ENCODE measurements at places on chromosomes 5 and 9. TPM values are rescaled to one million over a fixed set of nuclear protein-coding genes. Genes with fewer than 3 reads are reported as not detected.

The PDE6A gene
- total RNA-seq = not detected

The ARL14EPL gene
- total RNA-seq = not detected

The TRIM36 gene
- total RNA-seq = 7.3 TPM

The SLIT3 gene
- total RNA-seq = not detected

The CDX1 gene
- total RNA-seq = not detected

The LIX1 gene
- under 0.01 TPM for total RNA-seq

The SLC25A2 gene
- total RNA-seq = under 0.01 TPM
